ENCODE measurements at places on chromosomes 12 and 14. TPM values are rescaled to one million over a fixed set of nuclear protein-coding genes. Genes with fewer than 3 reads are reported as not detected.

GYS2 gene
- not detected for total RNA-seq

TAS2R8 gene
- not detected for total RNA-seq

IFI27 gene
- total RNA-seq, result 1,280 TPM

OVCH1 gene
- not detected for total RNA-seq

STYK1 gene
- total RNA-seq, result 36.3 TPM

PRB2 gene
- total RNA-seq, result not detected

KCNC2 gene
- total RNA-seq, result not detected

RNASE7 gene
- 0.31 TPM for total RNA-seq

MANSC4 gene
- not detected for total RNA-seq

CELA1 gene
- total RNA-seq, result not detected

DNA sequence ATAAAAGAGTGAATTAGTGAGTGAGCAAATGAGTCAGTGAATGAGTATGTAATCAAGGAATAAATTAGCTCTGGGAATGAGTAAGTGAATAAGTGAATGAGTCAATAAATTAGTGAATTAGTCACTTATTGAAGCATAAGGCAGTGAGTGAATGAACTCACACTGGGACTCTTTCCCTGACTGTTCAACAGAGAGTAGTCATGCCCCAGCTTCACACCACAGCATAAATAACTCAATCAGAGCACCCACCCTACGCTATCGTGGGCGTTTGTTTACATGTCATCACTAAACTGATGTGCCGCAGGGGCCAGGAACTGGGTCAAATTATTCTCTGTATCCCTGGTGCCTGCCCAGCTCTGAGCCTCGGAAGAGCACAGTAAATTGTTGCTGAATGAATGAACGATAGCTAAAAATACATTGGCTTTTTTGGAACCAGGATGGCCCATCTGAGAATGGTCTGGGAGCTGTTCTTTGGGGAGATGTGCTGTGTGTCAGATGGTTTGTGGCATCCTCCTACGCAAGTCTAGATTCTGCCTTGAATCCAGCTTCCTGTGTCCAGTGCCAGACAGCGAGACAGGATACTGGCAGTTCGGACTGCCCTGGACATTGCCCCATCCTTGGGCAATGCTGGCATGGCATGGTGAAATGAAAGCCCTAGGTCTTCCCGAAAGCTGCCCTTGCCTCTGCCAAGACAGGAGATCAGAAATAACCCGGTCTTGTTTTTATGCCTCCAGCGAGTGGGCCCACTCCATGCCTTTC, 98.0 kb upstream of the RTL1 start:
- no peak for DNase-seq

DNA sequence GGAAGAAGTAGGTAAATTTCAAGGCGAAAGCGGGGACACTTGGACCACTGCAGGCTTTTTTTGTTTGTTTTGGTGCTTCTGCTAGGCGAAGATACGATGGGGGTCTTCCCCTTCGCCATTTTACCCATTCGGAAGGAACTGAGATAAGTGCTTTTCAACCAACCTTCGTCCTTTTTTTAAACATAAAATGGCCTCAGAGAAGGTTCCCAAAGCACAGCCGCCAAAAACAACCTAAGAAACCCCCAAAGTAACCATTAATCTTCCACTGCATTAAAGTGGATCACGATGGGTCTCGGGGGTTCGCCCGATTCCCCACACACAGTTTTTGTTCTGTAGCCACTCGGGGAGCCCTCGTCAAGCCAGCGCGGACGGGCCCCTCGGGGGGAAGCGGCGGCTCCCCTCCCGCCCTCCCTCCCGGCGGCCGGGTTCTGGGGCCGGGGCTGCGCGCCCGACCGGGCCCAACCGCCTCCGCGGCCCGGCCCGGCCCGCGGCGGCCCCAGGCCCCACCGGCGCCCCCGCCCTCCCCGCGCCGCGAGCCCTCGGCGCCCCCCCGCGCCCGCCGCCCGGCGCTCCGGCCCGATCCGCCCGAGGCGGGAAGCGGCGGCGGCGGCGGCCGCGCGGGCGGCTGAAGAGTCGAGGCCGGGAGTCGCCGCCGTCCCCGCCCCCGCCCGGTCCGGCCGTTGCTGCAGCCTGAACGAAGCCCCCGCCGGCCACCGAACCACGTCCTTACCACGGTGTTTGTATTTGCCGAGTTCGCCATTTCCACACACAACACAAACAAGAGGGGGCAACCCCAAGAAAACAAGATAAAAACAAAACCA, 790 bp downstream of the GTF2A1 start:
- DNase-seq, result no peak

GRCh38 chr12:108839018-108839889, 18.1 kb downstream of the SSH1 start:
- DNase-seq, result no peak

DNA sequence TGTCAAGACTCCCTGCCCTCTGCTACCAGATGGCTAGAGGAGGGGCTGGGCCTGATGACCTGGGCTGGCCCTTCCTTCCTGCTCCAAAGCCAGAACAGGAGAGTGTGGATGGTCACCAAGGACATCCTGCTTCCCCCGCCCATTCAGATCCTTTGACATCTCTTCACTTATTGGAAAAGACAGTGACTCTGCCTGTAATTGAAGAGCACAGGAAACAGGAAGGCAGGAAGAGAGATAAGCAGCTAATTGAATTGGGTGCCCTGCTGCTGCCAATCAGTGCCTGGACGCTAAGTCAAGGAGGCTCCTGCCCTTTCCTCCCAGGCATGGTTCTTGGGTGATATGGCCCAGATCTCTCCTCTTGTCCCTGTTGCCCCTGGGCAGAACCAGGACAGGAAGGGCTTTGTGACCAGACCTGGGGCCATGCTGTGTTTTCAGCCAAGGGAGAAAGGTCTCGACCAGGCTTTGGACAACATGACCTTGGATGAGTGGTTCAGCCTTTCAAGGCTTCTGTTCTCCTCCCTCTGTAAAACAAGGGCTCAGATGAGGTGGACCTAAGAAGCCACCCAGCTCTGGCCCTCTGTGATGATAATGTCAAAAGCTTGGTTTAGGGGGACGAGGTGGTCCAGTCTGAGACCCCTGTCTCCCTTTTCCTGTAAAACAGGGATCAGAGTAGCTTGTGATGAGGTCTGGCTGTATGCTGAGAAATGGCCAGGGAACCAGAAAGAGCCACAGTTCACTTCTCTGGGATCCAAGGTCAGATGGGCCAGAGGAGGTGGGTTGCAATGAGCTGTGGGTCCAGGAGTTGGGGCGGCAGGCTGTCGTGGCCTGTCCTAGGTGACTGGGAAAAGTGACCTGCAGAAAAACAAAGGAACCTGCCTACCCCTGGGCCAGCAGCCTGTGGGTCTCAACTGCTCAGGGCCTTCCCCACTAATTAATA, 38.8 kb downstream of the FAM222A start:
- DNase-seq, result peak; percentile 0

GRCh38 chr12:40963751-40964150, 224.4 kb upstream of the PDZRN4 start:
- DNase-seq, result no peak

DNA sequence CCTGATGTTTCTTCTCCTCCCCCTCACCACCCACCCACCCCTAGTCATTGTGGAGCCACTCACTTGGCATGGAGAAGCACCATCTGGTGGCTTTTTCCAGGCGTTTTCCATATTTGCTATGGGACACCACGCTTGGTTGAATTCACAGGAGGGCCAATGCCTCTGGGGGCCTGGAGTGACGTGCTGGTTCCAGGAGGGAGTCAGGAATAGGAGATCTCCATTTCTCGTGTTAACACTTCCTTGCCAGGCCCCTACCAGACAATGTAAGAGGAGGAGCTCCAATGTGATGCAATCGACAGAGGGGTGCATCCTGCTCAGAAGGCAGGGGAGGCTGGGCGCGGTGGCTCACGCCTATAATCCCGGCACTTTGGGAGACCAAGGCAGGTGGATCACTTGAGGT, 21.6 kb upstream of the TESC start:
- DNase-seq, result no peak

- peak; percentile 27 for DNase-seq
These were observed 58.7 kb downstream of the DRAM1 start for GRCh38 chr12:101935890-101936746.

DNA sequence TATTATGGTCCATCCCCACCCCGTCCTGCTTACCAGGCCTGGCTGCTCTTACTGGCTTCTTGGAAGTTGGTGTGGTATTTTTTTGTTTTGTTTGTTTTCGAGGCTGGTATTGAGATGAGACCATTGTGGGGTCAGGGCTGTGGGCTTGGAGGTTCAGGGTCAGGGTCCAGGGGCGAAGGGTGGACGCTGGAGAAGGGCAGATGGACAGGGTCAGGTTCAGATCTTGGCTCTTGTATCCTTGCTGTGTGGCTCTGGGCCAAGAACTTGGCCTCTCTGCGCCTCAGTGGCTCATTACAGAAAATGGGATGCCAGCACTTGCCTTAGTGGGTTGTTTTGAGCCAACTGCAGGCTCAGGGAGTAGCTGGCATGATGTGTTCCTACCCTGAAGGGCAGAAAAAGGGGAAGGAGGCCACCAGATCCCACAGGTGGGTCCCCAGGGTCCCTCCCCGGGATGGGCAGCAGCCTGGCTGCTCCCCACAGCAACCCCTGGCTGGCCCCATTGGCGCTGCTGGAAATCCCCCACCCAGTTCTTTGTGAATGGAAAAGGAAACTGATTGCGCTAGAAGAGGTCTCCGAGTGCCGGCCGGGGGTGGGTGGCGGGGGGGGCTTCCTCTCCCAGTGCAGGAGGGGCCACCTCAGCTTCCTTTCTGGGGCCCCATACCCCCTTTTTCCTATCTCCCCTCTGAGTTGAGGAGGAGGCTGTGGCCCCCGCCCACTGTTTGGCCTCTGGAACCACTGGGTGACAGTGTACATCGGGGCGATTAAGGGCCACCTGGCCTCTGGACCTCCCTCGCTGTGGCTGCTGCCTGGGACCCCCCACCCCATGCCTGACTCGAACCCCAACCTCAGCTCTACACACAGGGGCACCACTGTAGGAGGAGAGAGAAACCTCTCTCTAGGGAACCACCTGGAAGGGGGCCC, 25.0 kb downstream of the SH2B3 start:
- DNase-seq, result no peak

DNA sequence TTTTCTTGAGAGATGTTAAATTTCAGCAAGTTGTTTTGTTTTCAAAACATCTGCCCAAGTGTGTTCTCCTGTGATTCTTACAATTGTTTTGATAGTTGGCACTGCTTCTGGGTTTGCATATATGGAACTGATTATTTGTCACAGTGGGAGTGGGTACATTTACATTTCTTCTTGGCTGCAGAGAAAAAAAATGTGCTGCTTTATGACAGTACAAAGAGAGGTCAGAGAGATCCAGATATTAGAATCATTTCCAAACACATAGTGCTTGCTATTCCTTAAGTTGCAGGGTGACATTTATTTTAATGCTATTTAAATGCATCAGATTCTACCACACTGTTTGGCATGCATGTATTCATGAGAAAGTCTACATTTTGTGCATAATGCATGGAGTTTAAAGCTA, 303.5 kb upstream of the MDGA2 start:
- DNase-seq, result no peak

GRCh38 chr12:9365296-9365695, 157.1 kb upstream of the PZP start:
- DNase-seq, result no peak

DNA sequence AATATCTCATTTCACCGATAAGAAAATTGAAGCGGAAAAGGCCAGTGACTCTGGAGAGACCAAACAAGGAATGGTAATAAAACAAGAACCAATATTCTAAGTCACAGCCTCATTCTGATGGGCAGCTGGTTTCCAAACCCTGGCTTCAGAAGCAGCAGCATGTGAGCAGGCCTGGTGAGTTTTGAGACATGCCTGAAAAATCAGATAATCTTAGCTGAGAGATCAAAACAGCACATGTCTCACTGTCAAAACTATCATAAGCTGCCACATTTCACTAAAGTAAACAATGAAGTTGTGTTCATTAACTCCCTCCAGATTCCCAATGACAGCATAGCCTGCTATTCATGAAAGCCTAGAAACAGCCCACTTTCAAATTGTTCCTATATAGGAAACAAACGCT, 36.5 kb downstream of the CIT start:
- no peak for DNase-seq

DNA sequence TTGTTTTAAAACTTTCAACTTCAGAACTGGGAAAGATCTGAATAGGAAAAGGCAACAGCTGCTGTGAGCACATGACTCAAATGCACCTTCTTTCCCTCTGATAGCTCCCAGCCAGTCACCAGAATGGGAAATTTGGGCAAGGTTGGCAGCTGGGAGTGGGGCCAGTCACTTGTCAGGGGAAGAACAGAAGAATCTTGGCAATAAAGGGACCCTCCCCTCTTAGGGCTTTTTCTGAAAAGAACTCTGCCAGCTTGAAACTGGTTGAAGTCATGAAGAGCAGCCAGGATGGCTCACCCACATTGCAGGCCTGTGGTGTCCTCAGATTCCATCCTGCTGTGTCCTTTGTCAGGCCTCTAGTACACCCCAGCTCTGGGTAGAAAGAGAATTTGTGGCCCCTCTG, 10.3 kb upstream of the RIC8B start:
- no peak for DNase-seq

- no peak for DNase-seq
These were observed 105.6 kb downstream of the GPR135 start for GRCh38 chr14:59359431-59360124.

DNA sequence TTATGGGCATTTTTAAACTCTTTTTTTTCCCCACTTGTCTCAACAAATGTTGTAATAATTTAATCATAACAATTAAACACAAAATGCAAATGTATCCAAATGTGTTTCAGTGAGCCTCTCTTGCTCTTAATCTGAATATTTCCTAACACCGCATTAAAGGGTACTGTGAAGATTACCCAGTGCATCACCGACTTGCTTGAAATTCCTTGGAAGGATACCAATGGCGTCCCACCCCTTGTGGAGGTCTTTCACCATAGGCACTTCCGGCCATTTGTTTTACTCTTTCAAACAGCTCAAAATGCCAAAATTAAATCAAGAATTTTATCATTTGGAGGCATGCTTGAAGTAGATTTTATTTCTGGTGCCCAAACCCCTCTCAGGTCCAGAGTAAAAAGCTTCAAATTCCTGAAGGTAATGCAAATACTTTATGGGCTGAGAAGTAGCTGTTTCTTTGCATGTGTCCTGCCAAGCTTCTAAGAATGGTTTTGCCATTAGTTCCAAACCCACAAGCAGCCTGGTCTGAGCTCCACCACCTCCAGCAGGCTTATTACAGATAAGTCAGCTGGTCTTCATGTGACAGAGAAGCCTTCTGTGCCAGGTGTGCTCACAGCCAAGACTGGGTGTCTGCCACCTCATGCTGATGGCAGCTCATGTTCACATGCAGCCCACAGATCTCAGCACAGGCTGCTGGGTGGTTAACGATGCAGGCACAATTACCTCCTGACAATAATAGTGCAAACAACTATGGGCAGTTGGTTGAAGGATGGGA, 16.4 kb upstream of the NUDT4 start:
- DNase-seq, result no peak

DNA sequence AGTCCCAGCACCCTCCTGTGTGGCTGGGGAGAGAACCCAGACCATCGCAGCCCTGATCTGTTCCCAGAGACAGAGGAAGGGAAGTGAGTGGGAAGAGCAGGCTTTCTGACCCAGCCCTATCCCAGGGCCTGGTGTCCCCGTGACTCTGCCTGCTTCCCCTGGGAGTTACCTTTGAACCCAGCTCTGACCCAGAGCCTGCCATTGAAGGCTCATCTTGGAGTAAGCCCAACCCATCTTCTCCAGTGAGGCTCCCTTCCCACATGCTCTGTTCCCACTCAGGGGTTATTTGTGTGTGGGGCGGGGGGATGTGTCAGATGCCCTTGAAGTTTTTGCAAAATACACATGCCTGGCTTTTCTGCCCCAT, 6.0 kb downstream of the TMEM63C start:
- DNase-seq, result no peak

GRCh38 chr12:80068173-80068572, 31.2 kb upstream of the OTOGL start:
- DNase-seq, result no peak

- no peak for DNase-seq
These were observed 140.8 kb upstream of the CNTN1 start for GRCh38 chr12:40551466-40551865.

Measured in left colon (tissue), 2 donors.